Upper lobe of left lung (tissue), 6 donors: ENCODE measurements at places on chromosomes 16 and 17. TPM values are rescaled to one million over a fixed set of nuclear protein-coding genes. Genes with fewer than 3 reads are reported as not detected.

GRCh38 chr17:47644324-47644723 lies 5.4 kb upstream of the KPNB1 start:
- DNase-seq = peak; percentile 23

GRCh38 chr17:77606865-77607210 lies 351.7 kb upstream of the TNRC6C start:
- no peak for DNase-seq

DNA sequence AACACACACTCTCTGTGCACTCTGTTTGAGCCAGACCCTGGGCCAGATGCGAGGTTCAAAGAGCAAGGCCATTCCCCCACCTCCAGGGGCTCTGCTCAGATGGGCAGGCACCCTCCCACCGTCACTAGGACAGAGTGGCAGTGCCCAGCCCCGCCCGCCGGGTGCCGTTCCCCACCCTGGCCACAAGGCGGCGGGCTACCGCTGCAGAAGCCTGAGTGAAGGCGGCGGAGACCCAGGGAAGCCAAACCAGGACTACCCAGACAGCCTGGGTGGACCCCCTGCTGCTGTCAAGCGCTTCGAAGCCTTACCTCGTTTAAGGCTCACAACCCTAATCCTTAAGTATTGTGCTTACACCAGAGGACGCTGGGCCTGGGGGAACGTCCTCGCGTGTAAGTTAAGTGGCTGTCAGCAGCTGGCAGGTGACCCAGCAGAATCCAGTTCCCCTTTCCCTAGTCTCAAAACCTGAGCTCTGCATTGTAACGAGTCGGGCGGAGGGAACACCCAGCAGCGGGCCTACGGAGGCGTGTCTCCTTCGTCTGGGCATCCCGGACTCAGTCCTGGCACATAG lies 4.5 kb downstream of the ARHGAP27 start:
- peak; percentile 95 for DNase-seq

GRCh38 chr16:55682086-55682485 lies 26.3 kb downstream of the SLC6A2 start:
- no peak for DNase-seq

Gene CSH2
- total RNA-seq = not detected

GRCh38 chr17:41354536-41354935 lies 3.9 kb upstream of the KRT33A start:
- no peak for DNase-seq

Gene TMEM114
- total RNA-seq = not detected

GRCh38 chr16:72179204-72179970 lies 7.4 kb upstream of the PMFBP1 start:
- no peak for DNase-seq

GRCh38 chr17:19574956-19575355 lies 41.3 kb downstream of the SLC47A1 start:
- DNase-seq = no peak

Gene CCDC200
- total RNA-seq = not detected

DNA sequence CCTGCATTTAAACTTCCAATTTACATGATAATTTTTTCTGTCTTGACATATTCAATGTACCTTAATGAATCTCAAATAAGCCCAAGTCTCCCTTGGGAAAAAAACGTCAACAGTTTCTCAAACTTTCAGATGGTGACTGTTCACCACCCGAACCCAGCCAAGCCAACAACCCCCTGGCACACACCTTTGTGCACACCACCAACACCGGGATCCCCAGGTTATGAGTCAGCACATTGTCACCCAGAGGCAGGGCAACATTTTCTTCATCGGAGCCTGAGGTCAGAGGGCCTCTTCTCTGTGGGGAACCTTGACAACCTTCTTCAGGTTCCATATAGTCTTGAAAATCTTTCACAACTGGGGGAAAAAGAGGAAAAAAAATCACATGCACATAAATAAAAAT lies 15.5 kb downstream of the DYNC1LI2 start:
- DNase-seq = no peak

Gene TM4SF5
- total RNA-seq = not detected

Gene ABCC11
- 0.17 TPM for total RNA-seq

DNA sequence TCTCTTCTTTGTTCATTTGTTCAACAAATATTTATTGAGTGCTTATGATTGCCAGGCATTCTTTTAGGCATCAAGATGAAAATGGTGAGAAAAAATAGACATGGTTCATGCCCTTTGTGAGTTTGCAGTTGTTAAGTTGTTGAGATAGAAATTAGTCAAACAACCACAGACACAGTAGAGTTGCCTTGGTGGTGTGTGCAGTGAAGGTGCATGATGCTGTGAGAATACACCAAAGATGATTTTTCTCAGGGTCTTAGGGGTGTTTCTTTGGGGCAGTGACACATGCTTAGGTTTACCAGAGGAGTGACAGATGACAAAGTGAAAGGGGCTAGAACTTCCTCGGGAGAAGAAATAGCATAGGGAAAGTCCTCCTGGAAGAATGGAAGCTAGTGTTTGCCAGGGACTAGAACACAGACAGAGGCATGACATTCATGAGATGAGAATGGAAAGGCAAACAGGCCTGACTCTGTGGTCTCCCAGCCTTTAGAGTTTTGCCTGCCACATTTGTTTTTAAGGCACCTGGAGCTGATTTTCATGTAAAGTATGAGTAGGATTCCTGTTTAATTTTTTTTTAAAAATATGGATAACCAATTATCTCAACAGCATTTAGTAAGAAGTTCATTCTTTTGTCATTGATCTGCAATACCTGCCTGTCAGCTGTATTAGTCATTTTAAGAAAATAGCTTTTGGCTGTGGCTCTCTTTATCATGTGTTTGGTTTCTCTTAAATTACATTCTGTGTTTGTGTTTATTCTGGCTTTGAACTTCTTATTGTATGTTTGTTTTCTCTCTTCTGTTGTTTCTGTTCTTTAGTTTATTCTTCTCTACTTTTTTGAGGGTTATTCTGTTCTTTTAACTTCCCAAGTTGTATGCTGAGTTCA lies 36.6 kb downstream of the CYLD start:
- no peak for DNase-seq

GRCh38 chr17:35998018-35998545 lies 3.3 kb downstream of the CCL15 start:
- DNase-seq = no peak

DNA sequence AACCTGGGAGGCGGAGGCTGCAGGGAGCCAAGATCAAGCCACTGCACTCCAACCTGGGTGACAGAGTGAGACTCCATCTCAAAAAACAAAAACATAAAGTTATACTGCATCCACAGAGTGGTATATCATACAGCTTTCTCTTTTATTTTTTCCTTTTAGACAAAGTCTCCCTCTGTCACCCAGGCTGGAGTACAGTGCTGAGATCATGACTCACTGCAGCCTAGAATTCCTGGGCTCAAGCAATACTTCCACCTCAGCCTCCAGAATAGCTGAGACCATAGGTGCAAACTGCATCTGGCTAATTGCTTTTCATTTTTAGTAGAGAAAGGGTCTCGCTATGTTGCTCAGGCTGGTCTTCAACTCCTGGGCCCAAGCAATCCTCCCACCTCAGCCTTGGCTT lies 10.0 kb upstream of the COPRS start:
- DNase-seq = no peak

GRCh38 chr16:81005610-81006161 lies 999 bp downstream of the CMC2 start:
- no peak for DNase-seq

GRCh38 chr16:3878610-3879009 lies 1.9 kb downstream of the CREBBP start:
- DNase-seq = no peak

DNA sequence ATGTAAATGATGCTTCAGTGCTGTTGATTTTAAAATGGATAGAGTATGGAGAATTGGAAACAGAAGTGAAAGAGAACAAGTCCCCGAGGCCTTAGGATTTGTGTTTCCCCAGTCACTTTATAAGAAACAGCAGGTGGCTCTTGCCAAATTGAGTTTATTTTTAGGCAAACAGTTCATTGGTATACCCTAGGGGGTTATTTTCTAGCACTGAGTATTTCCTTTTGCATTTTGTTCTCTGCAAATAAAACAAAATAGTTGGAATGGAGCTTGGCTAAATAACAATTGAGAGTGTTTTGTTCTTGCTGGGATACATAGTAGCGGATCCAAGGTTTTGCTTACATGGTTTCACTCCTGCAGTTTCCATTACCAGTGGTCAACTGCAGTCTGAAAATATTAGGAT lies 591.1 kb upstream of the C16orf82 start:
- no peak for DNase-seq

Gene FOXJ1
- total RNA-seq = 3.3 TPM

DNA sequence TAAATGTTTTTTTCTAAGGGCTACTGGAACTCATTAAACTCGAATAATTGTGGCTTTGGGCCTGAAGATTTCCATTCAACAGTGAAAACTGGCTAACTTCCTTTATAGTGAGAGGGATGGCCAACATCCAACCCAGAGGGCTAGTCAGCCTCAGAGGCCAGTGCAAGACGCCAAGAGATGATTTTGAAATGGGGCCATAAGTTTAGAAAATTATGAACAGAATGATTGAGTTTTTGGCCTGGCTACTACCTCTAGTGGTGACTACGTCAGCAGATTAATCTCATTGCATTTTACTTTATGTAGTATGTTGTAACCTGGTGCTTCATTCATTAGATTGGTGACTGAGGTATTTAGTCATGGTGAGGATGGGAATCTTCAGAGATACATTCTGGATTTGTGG lies 28.4 kb downstream of the HAPSTR1 start:
- DNase-seq = no peak

GRCh38 chr16:70594569-70594968 lies 51.8 kb upstream of the IL34 start:
- no peak for DNase-seq

- no peak for DNase-seq
Measured at GRCh38 chr17:41814195-41814594, 1.4 kb downstream of the FKBP10 start.

DNA sequence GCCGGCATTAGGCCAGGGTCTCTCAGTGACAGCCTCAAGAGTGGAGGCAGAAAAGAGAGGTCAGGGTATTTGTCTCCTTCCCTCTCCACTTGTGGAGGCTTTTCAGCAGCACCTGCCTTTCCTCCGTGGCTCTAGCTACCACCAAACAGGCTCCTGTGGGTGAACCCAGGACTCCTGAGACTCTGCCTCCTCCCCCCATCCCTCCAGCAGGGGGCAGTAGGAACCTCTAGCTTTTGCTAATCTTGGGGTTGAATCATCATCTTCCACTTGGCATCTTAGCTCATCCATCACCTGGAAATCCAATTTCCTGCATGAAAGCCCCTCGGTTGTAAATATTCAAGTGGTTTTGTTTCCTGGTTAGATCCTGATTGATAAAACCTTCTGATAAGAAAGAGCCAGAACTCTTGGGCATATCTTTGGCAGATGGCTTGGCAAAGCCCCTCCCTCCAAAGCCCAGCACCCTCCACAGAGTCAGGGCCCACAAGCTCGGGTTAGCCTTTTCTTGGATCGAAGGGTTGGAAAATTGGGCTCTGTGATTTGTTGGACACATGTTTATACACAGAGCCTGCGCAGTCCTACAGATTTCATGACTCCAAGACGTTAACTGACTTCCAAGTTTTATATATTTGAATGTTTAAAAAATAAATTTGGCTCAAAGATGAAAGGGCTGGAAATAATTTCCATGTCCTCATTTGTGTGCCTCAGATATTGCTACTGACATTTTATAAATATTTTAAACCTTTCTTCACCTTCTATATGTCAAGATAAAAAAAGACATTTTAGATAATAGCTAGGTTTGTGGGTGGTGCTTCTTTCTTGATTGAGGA lies 322.1 kb downstream of the MAP2K4 start:
- DNase-seq = no peak

Gene SP6
- 1.9 TPM for total RNA-seq

Gene KRTAP2-3
- total RNA-seq = not detected

GRCh38 chr17:80893604-80894438 lies 97.8 kb upstream of the CHMP6 start:
- DNase-seq = peak; percentile 63

DNA sequence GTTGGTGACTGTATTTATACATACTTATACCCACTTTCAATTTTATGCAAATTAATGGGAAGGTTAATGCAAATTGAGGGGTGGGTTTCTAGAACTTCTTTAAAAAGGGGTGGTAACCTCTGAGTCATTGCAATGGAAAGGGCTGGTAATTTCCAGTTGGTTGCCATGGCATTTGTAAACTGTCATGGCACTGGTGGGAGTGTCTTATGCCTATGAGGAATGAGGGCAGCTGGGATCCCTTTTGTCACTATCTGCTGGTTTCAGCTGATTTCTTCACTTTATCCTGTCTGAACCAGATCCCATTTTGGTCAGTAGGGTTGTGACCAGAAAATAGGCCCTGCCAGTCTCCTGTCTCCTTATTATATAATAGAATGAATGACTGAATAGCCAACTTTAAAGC lies 1006.7 kb upstream of the GOT2 start:
- DNase-seq = no peak

- DNase-seq = no peak
Measured at GRCh38 chr17:28258347-28258887, 60.6 kb upstream of the TMEM97 start.

- no peak for DNase-seq
Measured at GRCh38 chr17:40427002-40427491, 9.4 kb upstream of the TOP2A start.

Gene ARHGAP44
- 40.6 TPM for total RNA-seq

GRCh38 chr17:1732833-1733321 lies 8.4 kb downstream of the WDR81 start:
- no peak for DNase-seq

- DNase-seq = peak; percentile 85
Measured at GRCh38 chr17:2709183-2709661, 2.3 kb downstream of the CLUH start.

- no peak for DNase-seq
Measured at GRCh38 chr17:32771396-32771795, 105.5 kb downstream of the MYO1D start.

DNA sequence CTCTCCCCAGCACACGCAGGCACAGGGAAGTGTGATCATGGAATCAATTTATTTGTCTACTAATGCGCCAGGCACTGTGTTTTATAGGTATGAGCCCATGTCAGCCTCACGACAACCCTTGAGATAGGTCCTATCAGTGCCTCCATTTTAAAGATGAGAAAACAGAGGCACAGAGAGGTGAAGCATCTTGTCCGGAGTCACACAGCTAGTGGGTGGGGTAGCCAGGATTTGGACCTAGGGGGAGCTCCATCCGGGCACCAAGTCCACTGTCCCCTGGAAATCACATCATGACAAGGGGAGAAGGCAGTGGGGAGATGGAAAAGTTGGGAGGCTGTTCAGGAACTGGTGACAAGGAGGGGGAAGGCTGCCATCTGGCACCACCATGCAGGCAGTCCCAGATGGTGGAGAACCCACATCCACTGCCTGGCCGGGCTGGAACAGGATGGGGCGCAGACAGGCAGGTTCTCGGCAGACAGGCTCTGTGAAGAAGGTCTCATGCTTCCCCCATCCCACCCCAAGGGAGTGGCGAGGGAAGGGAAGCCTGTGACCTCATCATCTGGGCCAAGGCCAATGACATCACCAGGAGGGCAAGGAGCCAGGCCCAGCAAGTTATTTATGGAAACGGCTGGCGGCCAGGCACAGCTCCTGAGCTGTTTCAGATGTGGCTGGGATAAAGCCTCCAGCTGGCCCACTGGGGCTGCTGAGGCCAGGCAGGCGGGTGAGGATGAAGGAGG lies 126.0 kb upstream of the SDK2 start:
- DNase-seq = peak; percentile 56
